Placental pericyte (primary cell): ENCODE measurements at places on chromosomes 7 and 10. TPM values are rescaled to one million over a fixed set of nuclear protein-coding genes. Genes with fewer than 3 reads are reported as not detected.

Gene GOLGA7B
- total RNA-seq = not detected in 2 replicates

Gene R3HCC1L
- 12.5 and 12.9 TPM in 2 replicates for total RNA-seq

Gene SP8
- not detected in 2 replicates for total RNA-seq

Gene ZNF117
- 2.0 and 3.9 TPM in 2 replicates for total RNA-seq

Gene STAM
- 30.2 and 46.8 TPM in 2 replicates for total RNA-seq

Gene RBP3
- under 0.01 TPM in 1 of 2 replicates, not detected in the other for total RNA-seq

Gene NKX6-2
- not detected in 2 replicates for total RNA-seq

Gene DYNC1I1
- 0.44 and 1.3 TPM in 2 replicates for total RNA-seq

Gene ABHD11
- 11.4 and 19.5 TPM in 2 replicates for total RNA-seq

Gene INA
- 0.66 and 3.7 TPM in 2 replicates for total RNA-seq
